ENCODE measurements at places on chromosomes 6 and 20.
A peak's percentile ranks its signal among the peaks of the same experiment; 100 is the strongest.

- DNase-seq = no peak
Observed at GRCh38 chr6:115214283-115214682, 846.4 kb downstream of the FRK start.

DNA sequence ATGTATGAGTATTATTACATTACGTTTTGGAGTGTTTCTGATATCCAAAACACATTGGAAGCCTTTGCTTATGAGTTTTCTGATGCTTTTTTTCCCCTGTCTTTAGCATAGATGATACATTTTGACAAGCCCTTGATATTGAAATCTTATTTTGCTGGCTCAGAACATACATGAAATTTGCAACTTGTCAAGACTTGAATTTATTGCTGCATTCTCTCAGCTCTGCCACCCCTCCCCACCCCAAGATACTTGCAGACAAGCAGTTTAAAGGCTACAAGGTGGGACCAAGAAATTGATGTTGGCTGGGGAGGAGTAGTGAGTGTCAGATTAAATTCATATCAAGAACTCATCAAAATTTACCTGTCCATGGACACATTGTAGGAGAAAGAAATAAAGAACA is 160.2 kb downstream of the GJA1 start:
- no peak for DNase-seq

GRCh38 chr20:25178563-25179438 is 16.7 kb upstream of the ENTPD6 start:
- peak; percentile 80 for DNase-seq

GRCh38 chr6:7114744-7115458 is 7.1 kb downstream of the RREB1 start:
- no peak for DNase-seq

- DNase-seq = no peak
Observed at GRCh38 chr20:38112261-38112929, 52.7 kb downstream of the TGM2 start.

DNA sequence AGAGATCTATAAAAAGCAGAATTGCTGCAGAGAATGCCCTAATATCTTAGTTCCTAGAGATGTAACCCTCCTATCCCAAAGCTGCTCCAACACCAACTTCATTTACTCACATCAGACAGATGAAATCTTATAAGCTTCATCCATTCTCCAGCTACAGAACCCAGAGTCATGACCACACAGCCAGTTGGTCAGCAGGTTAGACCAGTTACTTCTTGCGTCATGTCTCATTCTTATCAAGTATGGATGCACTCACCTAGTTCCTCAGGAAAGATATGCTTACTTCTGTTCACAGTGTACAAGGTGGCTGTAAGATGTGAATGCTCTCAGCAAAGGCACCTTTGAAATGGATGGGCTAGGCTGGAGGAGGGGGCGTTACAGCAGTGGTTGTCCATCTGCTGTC is 47.9 kb upstream of the ISM1 start:
- no peak for DNase-seq

DNA sequence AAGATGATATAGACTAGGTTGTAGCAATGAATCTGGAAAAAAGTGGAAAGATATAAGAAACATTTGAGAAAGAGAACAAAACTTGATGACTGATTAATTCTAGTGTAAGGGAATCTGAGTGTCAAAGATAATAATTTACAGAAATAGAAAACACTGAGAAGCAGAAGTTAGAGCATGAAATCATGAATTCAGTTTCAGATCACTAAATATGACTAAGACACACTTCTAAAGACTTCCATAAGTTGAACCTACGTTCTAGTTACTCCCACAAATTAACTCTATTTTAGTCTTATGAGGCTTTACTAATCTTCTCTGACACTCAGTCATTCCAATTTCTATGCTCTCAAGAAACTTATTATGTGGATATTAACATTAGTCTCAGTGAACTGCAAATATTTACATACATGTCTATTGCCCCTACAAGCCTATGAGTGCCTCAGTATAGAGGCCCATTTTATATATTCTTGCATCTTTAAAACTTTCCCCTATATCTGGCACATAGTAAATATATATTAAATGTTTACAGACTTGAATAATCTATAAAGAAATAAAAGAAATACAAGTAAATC is 30.4 kb downstream of the IBTK start:
- no peak for DNase-seq

DNA sequence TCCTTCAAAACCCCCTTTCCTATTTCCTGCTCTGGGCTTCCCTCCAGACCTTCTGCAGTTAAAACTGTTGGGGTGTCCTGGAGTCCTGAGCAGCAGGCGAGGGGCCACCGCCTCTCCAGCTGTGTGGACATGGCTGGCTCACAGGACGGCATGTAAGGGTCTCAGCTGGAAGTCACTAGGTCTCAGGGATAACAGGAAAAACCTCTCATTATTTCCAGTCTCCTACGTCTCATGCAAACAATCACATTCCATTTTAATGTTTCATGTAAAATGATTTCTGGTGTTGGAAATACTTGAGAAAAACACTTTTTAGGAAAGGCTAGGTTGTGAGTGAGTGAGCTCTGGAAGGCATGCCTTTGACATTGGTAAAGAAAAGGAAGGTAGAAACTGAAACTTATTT is 158.7 kb downstream of the SCML4 start:
- no peak for DNase-seq

GRCh38 chr6:170087941-170088581 is 202.8 kb downstream of the DLL1 start:
- DNase-seq = no peak

DNA sequence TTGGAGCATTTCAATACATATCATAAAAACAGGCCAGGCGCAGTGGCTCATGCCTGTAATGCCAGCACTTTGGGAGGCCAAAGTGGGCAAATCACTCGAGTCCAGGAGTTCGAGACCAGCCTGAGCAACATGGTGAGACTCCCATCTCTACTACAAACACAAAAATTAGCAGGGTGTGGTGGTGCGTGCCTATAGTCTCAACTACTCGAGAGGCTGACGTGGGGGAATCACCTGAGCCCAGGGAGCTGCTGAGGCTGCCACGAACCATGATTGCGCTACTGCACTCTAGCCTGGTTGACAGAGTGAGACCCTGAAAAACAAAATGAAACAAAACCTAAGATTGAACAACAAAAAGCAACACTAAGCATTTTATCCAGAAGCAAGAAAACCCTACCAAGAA is 47.2 kb downstream of the BACH2 start:
- DNase-seq = no peak

GRCh38 chr20:16556301-16556700 is 16.9 kb downstream of the KIF16B start:
- peak; percentile 32 for DNase-seq

- no peak for DNase-seq
Observed at GRCh38 chr6:22119500-22119899, 177.3 kb downstream of the PRL start.

DNA sequence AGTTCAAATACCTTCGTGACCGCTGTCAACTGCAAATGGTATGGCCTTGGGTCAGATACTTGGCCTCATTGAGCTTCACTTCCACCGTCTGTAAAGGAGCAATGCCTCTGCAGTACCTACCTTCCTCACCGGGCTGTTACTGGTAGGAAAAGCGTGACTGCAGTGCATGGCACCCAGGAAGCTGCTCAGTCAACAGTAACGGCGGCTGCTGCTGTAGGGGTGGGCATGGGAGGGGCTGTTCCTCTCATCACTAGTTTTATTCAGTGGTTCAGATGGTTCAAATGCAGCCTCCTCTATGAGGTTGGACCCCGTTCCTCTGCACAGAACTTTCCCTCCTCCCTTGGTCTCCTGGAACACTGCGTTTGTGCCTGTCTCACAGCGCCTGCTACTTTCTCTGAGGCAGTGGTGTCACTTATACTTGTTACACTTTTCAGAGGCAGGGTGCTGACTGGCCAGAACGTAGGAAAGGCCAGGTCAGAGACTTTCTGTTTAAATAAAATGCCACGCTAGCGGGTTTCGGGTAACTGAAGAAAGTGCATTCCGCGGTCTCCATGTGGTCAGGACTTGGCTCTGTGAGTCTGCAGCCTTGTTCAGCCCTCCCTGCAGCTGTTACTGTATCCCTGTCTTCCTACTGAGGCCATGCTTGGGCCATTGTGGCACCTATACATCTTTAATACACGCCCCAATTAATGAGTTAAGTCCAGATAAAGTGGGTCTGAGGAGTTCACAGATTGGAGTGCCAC is 279.6 kb downstream of the NRN1 start:
- DNase-seq = no peak

DNA sequence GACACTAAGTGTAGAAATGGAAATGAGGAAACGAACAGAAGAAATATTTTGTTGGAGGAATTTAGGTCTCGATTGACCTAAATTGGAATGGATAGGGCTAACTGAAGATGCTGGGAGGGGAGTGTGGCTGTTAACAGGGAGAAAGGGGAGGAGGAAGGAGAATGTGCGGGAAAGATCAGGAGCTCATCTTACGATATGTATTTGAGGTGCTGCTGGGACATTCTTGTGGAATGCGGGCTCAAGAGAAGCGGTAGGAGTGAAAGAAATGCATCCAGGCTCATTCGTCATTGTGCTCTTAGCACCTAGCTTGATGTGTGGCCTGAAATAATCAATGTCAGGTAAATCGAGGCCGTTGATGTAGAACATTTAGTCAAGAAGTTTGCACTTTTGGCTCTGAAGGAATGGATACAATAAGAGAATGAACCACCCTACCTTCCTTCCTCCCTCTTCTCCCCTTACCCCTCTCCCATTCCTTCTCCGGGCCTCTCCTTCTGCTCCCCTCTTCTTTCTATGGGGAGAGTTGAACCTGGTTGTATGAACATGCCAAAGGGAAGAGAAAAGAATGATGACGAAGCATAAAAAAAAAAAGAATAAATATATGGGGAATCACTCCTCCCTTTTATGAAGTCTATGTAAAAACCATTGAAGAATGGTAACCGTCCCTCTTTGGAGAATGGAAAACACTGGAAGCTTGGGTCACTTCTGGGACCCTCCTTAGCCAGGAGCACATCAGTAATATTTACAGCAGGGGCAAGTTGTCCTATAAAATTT is 70.9 kb downstream of the SASH1 start:
- no peak for DNase-seq

- no peak for DNase-seq
Observed at GRCh38 chr6:5081955-5082354, 3.2 kb upstream of the PPP1R3G start.

DNA sequence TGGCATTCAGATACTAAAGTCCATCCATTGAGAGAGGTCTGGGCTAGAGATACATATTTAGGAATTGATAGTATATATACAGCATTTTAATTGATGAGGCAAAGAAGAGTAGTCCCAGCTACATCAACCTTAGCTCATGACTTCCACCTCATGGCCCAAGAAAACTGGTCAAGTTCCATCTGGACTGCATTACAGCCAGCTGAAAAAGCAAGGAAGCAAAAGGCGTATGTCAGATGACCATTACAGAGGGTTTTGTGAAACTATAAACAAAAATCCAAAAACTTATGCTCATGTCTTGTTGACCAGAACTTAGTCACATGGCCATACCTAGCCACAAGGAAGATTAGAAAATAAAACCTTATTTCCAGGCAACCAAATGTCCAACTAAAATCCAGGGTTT is 46.8 kb upstream of the RNF146 start:
- no peak for DNase-seq

All from SK-MEL-5 (cell line).